H9 (cell line): ENCODE measurements at places on chromosomes 16 and 17. TPM values are rescaled to one million over a fixed set of nuclear protein-coding genes. Genes with fewer than 3 reads are reported as not detected.

The MYL4 gene
- total RNA-seq = 0.26 and 0.66 TPM in 2 replicates

GRCh38 chr17:17072546-17072945 is 30.3 kb downstream of the MPRIP start:
- H3K27me3 ChIP-seq = no peaks in the 10 kb centered on the region
- H3K36me3 ChIP-seq = peaks cover 14% of the 10 kb centered on the region
- DNase-seq = no peak
- H3K27ac ChIP-seq = no peak overlapping the region
- H3K4me1 ChIP-seq = no peaks in the 10 kb centered on the region

The HSD11B2 gene
- 33.5 and 35.1 TPM in 2 replicates for total RNA-seq

- DNase-seq = no peak
- no peak overlapping the region for H3K27ac ChIP-seq
- H3K4me3 ChIP-seq = no peak overlapping the region
- peaks cover 46% of the 10 kb centered on the region for H3K36me3 ChIP-seq
Measured at GRCh38 chr17:21679256-21680146, 12.8 kb upstream of the KCNJ18 start.

The ALOXE3 gene
- total RNA-seq = 0.13 and 0.42 TPM in 2 replicates

GRCh38 chr17:47946929-47947397 is 5.6 kb downstream of the PNPO start:
- H3K27me3 ChIP-seq = no peaks in the 10 kb centered on the region
- H3K4me3 ChIP-seq = no peak overlapping the region
- H3K36me3 ChIP-seq = no peaks in the 10 kb centered on the region
- peak; percentile 91 for DNase-seq

DNA sequence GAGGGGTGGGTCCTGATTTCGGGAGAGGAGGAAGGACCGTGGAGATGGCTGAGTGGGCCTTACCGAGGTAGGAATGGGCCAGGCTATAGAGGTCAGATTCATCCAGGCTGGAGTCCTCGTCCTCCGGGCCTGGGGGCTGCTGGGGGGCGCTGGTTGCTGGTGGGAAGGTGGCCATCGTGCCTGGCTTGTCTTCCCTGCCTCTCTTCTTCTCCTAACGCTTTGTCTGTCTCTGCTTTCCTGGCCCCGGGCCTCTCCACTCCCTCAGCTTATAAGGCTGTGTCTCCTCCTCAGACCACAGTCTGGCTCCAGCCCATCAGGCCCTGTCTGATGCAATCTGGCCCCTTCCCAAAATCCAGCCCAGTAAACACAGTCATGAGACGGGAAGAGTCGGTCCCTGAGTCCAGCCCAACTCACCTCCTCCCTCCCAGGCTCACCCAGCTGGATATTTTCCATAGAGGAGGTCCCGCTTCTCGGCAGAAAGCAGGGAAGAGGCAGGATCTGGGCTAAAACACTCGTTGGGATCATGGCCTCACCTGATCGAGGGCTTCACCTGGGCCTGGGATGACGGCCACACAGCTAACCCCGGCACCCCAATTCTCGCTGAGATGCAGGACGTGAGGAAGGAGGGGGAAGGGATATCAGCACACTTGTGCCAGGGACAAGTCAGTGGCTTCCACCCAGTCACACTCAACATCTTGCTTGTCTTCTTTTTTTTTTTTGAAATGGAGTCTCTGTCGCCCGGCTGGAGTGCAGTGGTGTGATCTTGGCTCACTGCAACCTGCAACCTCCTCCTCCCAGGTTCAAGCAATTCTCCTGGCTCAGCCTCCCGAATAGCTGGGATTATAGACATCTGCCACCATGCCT is at the start of gene NUPR1:
NUPR1 (minus strand) TSS at position 242 of the 864 bp plus-strand sequence; CDS start at position 175, 67 bp downstream.
- H3K27ac ChIP-seq = no peak within 1 kb of the TSS
- H3K4me3 ChIP-seq = no peak within 1 kb of the TSS
- no peaks in the 10 kb centered on the region for H3K4me1 ChIP-seq
- H3K27me3 ChIP-seq = no peaks in the 10 kb centered on the region
- no peak for DNase-seq

The TMED6 gene
- 0.31 TPM in 1 of 2 replicates, not detected in the other for total RNA-seq

DNA sequence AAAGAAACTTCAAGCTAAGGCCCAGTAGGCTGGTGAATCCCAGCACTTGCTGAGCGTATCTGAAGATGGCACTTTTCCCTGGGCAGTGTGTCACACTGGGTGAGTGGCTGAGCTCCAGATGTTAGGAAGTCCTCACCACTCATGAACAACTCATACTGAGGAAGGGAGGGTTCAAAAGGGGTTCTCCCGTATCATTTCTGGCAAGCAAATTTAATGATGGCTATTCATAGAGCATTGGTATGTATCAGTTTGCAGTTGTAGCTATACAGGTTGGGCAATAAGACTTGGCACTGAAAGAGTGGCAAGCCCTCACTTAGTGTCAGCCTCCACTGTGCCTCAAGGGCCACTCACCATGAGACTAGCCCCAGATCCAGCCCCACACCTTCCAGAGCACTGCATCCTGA is 10.7 kb downstream of the GFOD2 start:
- DNase-seq = no peak
- H3K4me3 ChIP-seq = no peak overlapping the region
- H3K27ac ChIP-seq = no peak overlapping the region
- H3K27me3 ChIP-seq = no peaks in the 10 kb centered on the region

- H3K27ac ChIP-seq = no peak overlapping the region
- H3K36me3 ChIP-seq = no peaks in the 10 kb centered on the region
- no peaks in the 10 kb centered on the region for H3K27me3 ChIP-seq
- no peak for DNase-seq
- H3K4me1 ChIP-seq = no peaks in the 10 kb centered on the region
Measured at GRCh38 chr17:64358261-64358788, 32.3 kb downstream of the PECAM1 start.

DNA sequence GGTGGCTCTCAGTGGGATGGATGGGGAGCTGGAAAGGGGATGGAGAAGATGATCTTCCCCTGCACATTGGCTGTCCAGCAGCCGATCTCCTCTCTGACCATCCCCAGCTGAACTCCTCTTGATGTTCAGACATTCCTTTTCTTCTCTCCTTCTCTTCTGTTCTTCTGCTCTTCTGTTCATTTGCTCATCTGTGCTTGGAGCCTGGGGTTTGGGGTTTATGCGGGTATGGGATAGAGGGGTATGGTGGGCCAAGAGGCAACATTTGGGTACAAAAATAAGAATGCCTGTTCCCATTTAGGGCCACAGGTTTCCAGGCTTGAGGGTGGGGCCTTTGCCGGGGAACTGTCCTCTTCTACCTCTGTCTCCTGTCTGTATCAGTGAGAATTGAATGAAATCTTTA is 205.4 kb upstream of the XYLT1 start:
- peaks cover 16% of the 10 kb centered on the region for H3K36me3 ChIP-seq
- no peak overlapping the region for H3K4me3 ChIP-seq
- no peaks in the 10 kb centered on the region for H3K4me1 ChIP-seq
- H3K27me3 ChIP-seq = no peaks in the 10 kb centered on the region

- no peaks in the 10 kb centered on the region for H3K27me3 ChIP-seq
- H3K4me1 ChIP-seq = no peaks in the 10 kb centered on the region; the same call in 1 of the 2 replicates
Measured at GRCh38 chr16:10892782-10893318, 15.8 kb downstream of the CIITA start.

GRCh38 chr17:77526259-77526711 is 385.5 kb downstream of the SEC14L1 start:
- H3K4me1 ChIP-seq = no peaks in the 10 kb centered on the region
- H3K27ac ChIP-seq = no peak overlapping the region
- H3K27me3 ChIP-seq = peaks cover 1% of the 10 kb centered on the region; the same call in 1 of the 2 replicates
- no peak for DNase-seq
- H3K36me3 ChIP-seq = peaks cover 11% of the 10 kb centered on the region
- H3K4me3 ChIP-seq = no peak overlapping the region

The CES5A gene
- not detected in 2 replicates for total RNA-seq

The ATXN1L gene
- 30.1 and 30.3 TPM in 2 replicates for total RNA-seq

- H3K27ac ChIP-seq = no peak overlapping the region
- peaks cover 78% of the 10 kb centered on the region for H3K36me3 ChIP-seq
- no peaks in the 10 kb centered on the region for H3K4me1 ChIP-seq
- H3K27me3 ChIP-seq = no peaks in the 10 kb centered on the region
- H3K4me3 ChIP-seq = no peak overlapping the region
Measured at GRCh38 chr17:59676716-59677115, 30.5 kb downstream of the PTRH2 start.

The TBC1D3H gene
- total RNA-seq = not detected in 2 replicates

DNA sequence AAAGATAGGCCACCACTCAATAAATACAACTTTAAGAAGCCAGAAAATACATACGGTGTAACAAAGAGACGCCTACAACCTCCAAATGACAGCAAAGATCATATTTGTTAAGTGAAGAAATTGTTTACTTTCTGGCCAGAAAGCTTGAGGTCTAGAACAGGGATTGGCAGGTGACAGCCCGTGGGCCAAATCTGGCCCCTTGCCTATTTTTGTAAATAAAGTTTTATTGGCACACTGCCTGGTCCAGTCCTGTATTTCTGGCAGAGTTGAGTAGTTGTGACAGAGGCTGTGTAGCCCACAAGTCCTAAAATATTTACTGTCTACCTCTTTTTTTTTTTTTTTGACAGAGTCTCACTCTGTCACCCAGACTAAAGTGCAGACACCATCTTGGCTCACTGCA is 3.4 kb upstream of the CLEC19A start:
- no peaks in the 10 kb centered on the region for H3K27me3 ChIP-seq
- H3K4me3 ChIP-seq = no peak overlapping the region
- no peaks in the 10 kb centered on the region for H3K4me1 ChIP-seq
- no peaks in the 10 kb centered on the region; the same call in 2 of the 3 replicates for H3K36me3 ChIP-seq
- no peak overlapping the region for H3K27ac ChIP-seq

The KRT12 gene
- total RNA-seq = not detected in 2 replicates

DNA sequence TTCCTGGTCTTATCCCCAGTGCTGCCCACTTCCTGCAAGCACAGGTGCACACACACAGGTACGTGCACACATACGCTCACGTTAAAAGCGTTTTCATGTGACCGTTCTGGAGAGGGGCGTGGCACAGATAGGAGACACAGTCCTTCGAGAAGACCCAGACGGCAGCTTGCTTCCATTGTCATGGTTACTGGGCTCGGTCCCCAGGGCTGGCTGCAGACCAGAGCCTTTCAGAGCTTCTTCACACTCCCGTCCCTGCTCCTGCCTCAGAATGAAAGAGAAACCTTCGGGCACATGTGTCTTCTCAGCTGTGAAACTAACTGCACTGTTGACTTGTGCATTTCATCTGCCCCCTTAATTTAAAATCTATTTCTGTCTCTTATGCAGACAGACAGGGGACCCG is 154.2 kb downstream of the PITPNC1 start:
- peaks cover 16% of the 10 kb centered on the region; the same call in 2 of the 3 replicates for H3K36me3 ChIP-seq
- no peaks in the 10 kb centered on the region for H3K27me3 ChIP-seq
- peaks cover 9% of the 10 kb centered on the region; the same call in 1 of the 2 replicates for H3K4me1 ChIP-seq
- H3K4me3 ChIP-seq = no peak overlapping the region
